ENCODE measurements at places on chromosomes 1 and 21.

- DNase-seq, result no peak
These were observed 132.4 kb downstream of the SDCCAG8 start for GRCh38 chr1:243388276-243388675.

DNA sequence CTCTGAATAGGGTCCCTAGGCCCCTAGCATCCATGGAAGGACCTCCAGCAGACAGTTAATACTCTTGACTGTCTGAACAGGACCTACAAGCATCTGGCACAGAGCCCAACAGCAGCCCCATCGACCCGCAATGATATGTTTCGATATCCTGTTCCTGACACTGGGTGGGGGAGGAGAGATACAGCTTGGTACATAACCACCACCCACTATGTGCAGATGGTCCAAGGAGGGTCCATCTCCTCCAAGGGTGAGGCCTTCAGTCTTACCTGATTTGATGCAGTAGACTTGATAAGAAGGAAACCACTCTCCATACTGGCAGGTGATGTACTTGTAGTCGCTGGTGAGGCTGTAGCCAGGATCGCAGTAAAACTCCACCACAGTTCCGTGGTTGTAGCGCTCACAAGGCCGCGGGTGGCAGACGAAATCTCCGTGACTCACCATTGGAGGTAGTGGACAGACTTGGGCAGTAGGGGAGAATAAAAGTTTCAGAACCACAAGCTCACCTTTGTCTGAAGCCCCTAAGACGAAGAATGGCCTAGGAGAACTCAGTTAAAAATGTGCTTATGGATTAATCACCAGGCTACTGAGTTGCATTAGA lies 86.0 kb upstream of the TLR5 start:
- no peak for DNase-seq

- DNase-seq, result no peak
These were observed 129.7 kb downstream of the BRINP2 start for GRCh38 chr1:177300431-177300830.

DNA sequence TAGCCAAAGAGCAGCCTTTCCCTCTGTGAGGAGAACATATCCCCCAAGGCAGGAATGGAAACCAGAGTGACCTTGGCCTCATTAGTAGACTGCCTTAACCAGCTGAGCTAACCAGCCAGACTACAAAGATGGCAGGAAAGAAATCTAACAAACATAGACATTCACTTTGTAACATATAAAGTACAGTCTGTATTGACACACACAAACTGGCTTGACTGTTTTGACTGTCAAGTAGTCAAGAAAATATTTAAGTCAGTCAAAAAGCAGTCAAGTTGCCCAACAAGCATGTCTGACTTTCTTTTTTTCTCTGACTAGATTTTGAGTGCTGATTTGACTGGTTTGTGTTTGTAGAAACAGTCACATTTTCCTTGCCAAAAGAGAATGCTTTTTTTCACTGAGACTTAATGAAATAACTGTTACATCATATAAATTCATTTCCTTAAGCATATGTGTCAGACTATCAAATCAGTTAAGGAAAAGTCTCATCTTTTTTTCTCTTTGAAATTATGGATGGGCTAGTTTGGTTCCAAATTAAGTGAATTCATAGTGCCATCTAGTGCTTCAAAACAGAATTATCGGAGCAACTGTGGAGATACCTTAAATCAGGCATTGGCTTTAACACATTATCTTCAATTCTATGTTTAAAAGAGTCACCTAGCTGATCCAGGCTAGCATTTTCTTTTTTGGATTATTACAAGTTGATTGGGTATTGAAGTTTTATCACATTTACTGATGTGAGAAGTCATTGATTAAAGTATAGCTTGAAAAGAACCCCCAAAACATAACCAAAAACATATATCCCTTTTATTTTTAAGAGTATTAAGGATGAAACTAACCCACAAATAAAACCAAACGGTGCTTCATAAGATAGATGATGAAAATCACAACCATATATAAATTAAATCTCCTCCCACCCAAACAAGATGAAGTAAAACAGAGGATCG lies 75.0 kb downstream of the ATP6V1G3 start:
- DNase-seq, result no peak

DNA sequence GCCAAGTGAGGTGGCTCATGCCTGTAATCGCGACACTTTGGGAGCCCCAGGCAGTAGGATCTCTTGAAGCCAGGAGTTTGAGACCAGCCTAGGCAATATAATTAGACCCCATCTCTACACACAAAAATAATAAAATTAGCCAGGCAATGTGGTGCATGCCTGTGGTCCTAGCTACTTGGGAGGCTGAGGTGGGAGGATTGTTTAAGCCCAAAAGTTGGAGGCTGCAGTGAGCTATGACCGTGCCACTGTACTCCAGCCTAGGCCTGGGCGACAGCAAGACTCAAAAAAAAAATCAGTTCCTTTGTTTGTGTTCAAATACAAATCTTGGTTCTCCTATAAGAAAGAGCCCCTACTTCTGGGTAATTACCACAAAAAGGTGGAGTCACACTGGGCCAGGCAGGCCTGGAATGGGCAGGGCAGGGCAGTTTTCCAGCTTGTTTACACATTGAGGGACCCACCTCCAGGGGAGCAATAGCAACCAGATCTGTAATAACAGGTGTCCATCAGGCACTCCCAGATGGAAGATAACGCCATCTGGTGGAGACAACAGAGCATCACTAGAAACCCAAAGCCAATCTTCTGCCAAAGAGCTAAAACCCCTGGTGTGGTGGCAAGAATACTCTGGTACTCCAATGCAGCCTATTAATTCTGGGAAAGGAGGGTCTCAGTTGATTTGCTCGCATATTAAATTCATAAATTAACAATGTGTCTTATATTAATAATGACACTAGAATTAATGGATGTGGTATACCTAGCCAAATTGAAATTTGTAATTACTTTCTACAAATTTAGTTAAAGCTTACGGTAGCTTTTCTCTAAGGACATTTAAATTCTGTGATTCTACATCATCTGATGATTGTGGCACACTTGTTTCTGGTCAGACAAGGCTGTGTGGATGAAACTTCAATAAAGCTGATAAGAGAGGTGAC lies 13.2 kb downstream of the PPP1R15B start:
- DNase-seq, result no peak

GRCh38 chr1:244755673-244756072 lies 79.8 kb upstream of the COX20 start:
- no peak for DNase-seq

DNA sequence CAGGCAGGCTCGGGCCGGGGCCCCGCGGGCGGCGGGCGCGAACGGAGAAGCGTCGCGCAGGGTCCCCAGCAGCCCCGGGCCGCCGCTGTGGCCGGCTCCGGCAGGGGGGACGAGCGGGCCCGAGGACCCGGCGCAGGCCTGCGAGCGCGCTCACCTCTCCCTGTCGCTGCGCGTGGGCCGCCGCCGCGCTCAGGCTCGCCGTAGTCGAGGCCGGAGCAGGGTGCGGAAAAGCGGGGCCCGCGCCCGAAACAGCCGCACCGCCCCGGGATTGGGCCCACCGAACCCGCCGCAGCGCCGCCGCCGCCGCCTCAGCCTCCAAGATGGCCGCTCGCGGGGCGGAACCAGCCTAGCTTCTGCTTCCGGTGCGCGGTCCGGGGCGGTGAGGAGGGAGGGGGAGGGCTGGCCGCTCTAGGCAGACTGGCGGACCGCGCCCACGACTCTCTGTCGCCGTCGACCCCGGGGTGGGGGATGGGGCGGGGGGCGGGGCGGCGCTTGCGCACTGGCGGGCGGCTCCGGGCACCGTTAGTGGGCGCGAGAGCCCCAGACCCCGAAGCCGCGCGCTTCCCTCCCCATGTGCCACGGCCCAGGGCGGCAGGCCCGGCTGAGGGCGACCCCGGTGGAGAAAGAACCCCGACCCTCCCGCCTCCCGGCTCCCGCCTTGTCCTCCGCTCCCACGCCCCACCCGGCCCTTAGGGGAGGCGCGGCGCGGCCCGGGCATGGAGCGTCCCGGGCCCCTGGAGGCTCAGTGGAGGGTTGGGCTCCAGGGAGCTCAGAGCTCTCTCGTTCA lies at the start of gene UBE2J2:
Gene UBE2J2 (minus strand): TSS at position 343 of the 787 bp plus-strand sequence. CDS start 5,862 bp downstream, outside the sequence.
- DNase-seq, result peak; percentile 91

GRCh38 chr1:229001467-229002011 lies 266.3 kb downstream of the RHOU start:
- no peak for DNase-seq

GRCh38 chr1:155200920-155201319 lies 6.8 kb downstream of the THBS3 start:
- DNase-seq, result no peak

DNA sequence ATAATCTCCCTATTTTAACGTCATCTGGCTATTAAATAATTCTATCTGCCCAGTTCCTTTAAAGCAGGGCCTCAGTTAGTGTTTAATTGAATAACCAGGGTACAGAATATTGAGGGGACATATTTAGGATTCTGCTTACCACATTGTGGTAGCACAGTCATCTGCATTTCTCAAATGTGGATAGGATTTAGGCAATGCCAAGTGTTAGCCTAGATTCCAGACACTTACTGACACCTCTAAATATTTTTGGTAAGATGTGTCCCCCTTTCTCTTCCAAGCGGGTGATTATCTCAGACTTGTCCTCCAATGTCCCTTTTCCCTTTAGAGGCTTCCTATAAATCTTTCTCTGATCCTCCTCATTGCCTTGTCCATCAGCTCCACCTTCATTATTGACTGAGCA lies 160.8 kb upstream of the HOOK1 start:
- no peak for DNase-seq

DNA sequence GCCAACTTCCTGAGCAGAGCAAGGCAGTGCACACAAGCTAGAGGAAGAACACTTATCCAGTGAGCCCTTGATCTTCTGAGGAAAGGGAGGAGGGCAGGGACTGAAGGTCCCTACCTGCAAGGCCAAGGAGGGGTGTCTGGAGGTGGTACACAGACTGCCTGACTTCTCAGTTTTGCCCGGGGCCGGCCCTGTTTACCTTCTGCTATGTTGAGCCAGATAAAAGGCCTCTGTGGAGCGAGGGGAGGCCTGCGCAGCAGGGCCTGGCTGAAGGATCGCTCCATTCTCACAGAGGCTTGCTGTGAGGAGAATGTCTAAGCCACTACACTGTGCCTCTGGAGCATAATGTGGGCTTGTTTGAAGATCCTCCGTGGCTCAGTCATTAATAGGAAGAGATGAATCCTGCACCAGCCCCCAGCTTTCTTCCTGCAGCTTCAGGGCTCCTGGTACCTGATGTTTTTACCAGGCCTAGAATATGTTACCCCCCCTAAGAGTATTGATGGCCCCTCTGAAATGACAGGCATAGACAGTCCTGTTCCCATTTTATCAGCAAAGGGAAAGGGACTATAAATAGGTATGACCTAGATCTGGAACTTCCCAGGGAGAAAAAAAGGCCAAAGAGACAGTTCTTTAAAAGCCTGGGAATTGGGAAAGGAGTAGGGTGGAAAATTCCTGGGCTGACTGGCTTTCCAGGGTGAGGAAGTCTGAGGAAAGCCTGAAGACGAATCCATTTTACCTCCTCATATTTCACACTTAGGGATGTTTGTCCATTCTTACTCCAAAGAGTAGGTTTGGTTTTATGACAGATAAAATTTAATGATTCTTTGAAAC lies 4.7 kb downstream of the POGK start:
- no peak for DNase-seq

DNA sequence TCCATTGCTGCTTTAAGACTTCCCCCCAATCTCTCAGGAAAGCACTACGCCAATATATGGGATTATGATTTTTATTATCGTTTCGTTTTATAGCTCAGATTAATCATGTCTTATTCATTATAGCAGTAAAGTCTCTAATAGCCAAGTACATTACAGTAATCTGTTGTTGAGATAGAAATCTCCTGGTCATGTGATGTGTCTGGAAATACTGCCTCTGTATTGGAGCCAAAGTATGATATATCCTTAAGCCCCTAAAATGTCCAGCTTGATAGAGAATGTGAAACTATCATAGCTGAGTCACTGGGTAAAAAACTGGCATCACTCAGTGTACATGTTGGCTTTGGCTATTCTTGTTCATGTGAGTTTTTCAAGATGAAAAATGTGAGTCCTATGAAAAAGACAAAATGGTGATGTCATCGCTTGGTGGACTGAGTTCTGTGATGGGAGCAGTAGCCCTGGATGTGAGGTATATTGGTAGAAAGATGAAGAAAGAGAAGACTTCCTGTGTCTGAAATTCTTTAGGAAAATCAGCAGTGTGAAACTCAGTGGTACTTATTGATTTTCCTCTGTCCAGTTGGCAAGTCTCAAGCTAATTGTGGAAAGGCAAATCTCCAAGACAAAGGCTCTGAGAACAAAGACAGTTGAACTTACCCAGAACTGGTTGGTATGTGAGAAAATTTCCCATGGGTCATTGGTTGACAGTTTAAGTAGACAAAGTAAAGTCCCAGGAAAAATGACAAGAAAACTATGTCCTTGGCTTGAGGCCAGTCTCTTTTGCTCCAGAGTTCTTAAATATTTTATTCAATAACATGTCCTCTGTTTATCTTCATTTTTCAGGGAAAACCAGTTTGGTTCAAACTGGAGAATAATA lies 76.2 kb downstream of the BRINP2 start:
- DNase-seq, result no peak

- DNase-seq, result no peak
These were observed 646.0 kb upstream of the TMPRSS15 start for GRCh38 chr21:19049567-19049966.

GRCh38 chr1:235486321-235486720 lies 17.9 kb downstream of the B3GALNT2 start:
- no peak for DNase-seq

DNA sequence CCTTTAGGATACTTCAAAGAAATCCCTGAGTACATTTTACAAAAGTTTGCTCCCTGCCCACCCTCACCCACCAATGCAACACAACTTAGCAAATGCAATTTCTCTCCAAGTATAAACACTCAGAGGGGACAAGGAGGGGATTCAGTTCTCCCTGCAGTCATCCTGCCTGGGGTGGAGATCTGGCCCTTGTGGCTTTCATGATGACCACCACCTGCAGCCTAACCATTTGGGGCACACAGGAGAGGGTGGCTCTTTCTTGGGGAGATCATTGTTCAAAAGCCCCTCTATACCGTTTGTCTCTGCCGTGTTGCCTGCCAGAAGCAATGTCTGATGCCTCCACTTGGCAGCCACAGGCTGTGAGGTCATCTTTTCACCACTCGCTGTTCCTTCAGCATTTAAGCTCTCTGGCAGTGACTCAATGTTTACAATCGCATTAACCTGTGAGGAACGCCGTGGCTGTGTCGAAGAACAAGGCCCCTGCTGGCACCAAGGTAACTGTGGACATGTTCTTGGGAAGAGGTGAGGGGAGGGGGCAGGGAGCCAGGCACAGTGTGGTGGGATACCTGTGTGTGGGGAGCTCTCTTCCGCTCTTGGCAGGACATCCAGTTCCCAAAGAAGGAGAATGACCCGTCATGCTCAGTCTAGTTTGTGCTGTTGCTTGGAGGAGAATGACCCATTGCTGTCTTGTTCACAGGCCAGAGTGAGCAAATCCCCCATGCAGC lies 103.9 kb upstream of the DUSP10 start:
- DNase-seq, result no peak

DNA sequence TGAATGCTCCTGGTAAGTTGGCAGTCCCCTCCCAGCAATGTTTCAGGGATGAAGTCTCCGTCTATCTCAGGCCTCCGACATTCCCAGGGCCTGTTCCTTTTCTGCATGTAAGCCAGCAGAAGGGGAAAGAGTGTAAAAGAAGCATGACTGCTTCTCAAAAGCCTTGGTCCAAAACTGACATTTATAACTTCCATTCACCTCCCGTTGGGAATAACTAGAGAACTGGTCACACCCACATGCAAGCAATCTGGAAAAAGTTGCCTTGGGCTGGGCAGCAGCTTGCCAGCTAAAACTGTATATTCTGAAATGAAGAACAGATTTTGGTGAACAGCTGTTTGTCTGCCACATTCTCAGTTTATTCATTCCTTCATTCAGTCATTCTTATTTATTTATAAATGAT lies 24.2 kb upstream of the NPL start:
- no peak for DNase-seq

GRCh38 chr21:35606146-35606545 lies 454.2 kb downstream of the SETD4 start:
- DNase-seq, result no peak

- DNase-seq, result no peak
These were observed 8.1 kb downstream of the COL8A2 start for GRCh38 chr1:36116901-36117300.

All from activated T-helper 9 cell treated with anti-CD3 and anti-CD28 coated beads, Interleukin-2, amount 50 U/mL, for 16 hours (primary cell).